ENCODE measurements at places on chromosomes 5 and 9.

DNA sequence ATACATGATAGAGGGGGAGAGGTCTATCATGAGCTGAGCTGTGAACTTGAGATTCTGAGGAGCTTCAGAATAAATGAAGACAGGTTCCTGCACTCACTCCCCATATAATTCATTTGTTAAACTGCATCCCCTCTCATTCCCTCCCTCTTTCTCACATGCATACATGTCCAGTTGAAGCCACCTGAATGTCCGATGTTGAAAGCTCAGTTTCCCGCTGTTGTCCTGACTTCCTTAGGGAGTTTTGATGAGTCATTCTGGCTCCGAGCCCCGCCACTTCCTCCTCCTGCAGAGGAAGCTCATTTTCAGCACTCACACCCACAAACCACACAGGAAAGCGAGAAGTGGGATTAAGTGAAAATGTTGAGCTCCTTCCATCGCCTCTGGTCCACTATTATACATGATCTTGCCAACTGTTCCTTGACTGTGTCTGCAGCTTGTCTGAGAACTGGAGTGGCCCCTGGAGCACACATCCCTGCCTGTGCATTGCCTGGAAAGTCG lies 121.2 kb downstream of the CEMIP2 start:
- no peak for DNase-seq

DNA sequence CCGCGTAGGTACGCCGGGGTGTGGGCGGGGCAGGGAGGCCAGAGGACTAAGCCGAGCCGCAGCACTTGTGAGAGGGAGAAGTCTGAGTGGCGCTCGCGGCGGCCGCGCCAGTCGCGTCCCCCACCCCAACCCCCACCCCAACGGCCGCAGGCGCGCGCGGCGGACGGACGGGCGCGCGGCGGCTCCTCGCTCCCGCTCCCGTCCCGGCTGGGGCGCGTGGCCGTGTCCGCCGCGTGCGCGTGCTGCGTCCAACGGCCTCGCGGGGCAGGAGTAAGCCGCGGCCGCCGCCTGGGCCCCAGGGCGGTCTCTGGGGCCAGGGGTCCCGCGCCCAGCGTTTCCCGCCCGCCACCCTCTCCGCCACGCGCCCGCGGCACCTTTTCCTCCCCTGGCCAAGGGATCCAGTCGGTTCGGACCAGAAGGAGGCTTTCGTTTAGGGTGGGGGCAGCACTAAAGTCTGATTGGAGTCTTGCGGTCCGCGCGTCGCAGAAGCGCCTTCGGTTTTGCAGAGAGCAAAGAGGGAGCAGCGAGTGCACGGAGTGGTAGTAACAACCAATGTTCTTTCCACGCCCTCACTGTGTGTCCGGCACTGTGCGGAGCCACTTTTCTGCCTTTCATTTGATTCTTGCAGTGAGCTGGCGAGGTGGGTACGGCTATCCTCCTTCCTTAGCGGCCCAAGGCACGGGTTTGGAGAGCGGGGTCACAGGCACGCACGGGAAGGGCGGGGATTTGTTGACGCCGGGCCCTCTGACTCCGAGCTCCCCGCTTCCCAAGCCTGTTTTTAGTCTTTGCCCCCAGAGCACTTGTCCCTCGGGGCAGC lies 483 bp downstream of the G3BP1 start:
- peak; percentile 45 for DNase-seq

GRCh38 chr5:91532281-91532680 lies 149.2 kb upstream of the ARRDC3 start:
- DNase-seq = no peak

- no peak for DNase-seq
These were observed 11.4 kb upstream of the SPINK1 start for GRCh38 chr5:147842869-147843268.

DNA sequence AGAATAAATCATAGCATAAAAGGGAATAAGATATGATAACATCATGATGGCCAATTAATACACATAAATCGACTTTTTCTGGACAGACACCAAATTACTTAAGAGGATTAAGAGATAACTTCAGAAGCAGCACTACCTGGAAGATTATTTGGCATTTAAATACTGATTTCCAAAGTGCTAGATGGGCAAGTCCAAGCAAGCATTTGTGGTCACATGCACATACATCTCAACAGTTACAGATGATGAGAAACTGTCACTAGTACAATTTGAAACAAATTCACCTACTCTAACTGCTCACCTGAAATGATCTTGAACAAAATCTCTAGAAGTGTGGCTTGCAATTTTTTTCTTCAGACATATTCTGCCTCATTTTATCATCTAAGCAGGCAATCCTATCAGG lies 26.8 kb upstream of the RASGEF1C start:
- DNase-seq = no peak

DNA sequence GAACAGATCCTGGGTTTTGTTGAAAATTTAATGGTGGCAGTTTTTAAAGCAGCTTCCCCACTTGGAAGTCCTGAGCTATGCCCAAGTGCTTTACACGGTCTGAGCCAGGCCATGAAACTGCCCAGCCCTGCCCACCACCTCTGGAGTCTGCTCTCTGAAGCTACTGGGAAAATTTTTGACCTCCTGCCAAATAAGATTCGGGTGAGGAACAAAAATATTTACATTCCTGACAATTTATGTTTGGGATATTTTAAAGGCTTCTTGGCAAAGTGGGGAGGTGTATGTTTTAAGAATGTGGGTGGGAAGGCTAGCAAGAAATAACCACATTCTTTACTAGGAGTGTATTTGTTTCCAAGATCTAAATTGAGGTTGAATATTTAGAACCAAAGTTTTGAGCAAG lies 50.0 kb downstream of the HACD4 start:
- DNase-seq = no peak

- DNase-seq = no peak
These were observed 65.4 kb upstream of the ARAP3 start for GRCh38 chr5:141747152-141748141.

GRCh38 chr9:120655005-120655622 lies 59.2 kb downstream of the MEGF9 start:
- no peak for DNase-seq

- DNase-seq = no peak
These were observed 35.5 kb downstream of the ACO1 start for GRCh38 chr9:32419921-32420320.

Data from stimulated activated CD4-positive, alpha-beta T cell treated with anti-CD3 and anti-CD28 coated beads, Interleukin-2, amount 100 ng/mL, for 24 hours (primary cell).